ENCODE measurements at places on chromosomes 7 and 10.
A peak's percentile ranks its signal among the peaks of the same experiment; 100 is the strongest.

DNA sequence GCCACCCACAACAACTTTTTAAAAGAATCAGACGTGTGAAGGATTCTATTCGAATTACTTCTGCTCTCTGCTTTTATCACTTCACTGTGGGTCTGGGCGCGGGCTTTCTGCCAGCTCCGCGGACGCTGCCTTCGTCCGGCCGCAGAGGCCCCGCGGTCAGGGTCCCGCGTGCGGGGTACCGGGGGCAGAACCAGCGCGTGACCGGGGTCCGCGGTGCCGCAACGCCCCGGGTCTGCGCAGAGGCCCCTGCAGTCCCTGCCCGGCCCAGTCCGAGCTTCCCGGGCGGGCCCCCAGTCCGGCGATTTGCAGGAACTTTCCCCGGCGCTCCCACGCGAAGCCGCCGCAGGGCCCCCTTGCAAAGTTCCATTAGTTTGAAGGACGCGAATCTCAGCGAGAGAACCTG, 461 bp upstream of the HTRA1 start:
- no peak for DNase-seq

DNA sequence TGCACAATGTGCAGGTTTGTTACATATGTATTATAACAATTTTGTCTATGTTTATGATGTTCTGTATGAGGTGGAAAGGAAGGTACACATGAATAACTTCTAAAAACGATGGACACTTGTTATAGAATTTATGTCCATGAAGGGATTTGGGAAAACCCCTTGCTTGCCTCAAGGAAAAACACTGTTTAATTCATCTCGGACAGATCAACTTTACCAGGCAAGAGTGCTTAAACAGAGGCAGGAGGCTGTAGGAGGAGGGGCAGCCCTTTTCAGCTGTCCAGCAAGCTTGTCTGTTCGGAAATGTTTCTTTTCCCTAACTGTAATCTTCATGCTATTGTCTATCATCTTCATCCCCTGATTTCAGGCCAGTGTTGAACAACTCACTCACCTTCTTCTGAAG, 200.9 kb downstream of the CDC14C start:
- DNase-seq = no peak

DNA sequence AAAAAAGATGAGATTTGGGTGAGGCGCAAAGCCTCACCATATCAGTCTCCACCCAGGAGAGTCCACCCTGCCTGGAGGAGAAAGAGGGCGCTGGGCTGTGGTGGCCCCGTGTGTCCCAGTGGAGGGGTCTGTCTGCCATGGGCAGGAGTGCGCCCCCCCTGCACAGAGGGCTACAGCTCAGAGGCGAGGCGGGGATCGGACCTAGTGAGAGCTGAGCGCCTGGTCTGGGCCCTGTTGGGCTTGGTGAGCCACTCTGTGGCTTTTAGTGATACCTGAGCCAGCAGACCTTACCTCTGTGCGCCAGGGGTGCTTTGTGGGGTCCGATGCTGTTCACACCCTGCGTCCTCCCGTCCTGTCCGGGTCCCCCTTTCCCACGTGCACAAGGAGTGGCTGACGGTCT, 25.9 kb upstream of the GNA12 start:
- DNase-seq = no peak

GRCh38 chr10:71607082-71607443, 112.5 kb downstream of the C10orf105 start:
- DNase-seq = no peak

- DNase-seq = no peak
Observed at GRCh38 chr10:74859546-74859945, 33.1 kb downstream of the KAT6B start.

DNA sequence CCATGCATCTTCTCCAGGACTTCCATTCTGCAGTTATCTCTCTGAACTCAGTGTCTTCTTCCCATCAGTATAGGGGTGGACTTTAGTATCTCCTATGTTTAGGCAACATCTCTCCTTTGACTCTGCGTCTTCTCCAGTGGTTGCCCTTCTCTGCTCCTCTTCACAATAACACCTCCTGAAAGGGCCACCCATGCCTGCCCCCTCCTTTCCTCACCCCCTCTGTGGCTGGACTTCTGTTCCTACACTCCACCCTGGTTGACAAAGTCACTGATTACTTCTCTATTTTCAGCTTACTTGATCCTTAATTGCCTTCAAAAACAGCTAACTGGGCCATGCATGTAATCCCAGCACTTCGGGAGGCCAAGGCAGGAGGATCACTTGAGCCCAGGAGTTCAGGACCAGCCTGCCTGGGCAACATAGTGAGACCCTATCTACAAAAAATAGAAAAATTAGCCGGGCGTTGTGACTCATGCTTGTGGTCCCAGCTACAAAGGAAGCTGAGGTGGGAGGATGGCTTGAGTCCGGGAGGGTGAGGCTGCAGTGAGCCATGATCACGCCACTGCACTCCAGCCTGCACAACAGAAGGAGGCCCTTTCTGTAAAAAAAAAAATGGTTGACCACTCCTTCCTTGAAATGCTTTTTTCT, 13.7 kb downstream of the SRGN start:
- DNase-seq = no peak

GRCh38 chr10:8331387-8331786, 276.9 kb downstream of the GATA3 start:
- DNase-seq = peak; percentile 2

DNA sequence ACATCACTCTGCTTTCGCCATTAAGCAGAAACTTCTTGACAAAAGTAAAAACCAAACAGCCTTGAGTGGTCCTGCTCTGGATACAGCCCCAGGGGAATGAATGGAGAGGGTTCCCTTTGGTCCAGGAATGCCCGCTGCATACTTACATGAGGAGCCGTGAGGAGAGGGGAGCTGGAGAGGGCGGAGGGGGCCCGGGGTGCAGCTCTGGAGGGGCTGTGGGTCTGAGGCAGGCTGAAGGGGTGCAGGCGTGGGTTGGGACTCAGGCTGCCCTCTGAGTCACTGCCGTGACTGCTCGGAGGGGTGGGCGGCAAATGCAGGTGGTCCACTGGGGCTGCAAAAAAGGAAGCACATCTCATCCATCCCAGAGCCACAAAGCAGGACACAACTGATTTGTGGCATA, 61.3 kb upstream of the DGKI start:
- DNase-seq = no peak

DNA sequence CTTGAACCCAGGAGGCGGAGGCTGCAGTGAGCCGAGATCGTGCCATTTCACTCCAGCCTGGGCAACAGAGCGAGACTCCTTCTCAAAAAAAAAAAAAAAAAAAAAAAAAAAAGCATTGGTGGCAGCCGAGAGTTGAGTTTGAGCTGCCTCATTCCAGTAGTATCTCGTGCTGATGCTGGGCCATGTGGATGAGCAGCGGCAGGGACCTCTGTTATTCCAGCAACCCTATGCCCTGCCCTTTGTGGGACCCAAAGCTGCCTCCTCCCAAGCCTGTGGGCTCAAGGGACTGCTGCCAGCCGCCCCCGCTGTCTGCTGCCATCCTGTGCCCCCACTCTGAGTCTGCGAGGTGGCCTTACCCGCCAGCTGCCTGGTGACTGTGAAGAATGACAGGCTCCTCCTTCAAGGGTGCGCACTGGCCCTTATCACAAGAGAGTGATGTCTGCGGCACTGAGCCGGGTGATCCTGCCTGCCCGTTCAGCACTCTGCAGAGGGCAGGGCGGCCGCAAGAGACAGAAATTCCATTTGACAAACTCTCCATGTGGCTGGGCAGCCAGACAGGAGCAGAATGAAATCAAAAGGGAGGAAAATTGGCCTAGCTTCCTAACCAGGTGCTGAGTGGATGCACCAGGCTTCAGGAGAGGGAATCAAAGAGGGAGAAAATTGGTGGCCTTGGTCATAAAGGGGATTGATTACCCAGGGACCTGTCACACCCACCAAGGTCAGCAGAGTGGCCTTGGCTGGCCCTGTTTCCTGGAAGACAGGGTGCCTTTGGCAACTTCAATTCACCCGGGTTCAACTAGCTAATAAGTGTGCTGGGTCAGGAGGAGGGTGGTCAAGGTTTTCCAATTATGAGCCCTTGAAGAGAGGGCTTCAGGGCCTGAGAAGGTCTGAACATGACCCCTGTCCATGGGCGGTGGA, 65.3 kb upstream of the ZMIZ1 start:
- DNase-seq = no peak

- no peak for DNase-seq
Observed at GRCh38 chr10:78408671-78409472, 375.2 kb downstream of the RPS24 start.

GRCh38 chr7:139661043-139661440, 116.8 kb downstream of the HIPK2 start:
- no peak for DNase-seq

DNA sequence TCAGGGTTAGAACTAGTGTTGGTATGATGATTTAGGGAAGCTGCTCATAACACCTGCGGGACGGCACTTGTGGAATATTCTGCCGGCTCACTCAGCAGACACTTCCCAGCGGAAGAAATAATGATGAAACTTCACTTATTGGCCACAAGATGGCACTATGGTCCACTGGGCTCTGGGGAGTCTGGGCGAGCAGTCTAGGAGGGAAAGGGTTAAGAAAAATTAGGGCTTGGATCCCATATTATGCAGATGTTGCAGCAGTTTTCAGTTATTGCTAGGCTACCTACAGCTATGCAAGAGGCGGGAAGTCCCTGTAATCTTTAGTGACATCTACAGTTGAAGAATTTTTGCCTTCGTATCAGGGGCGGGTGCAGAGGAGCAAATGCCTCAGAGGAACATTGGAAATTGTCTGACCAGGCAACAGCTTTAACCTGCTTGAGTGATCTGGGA, 238.7 kb upstream of the PRSS58 start:
- DNase-seq = no peak

All from effector memory CD4-positive, alpha-beta T cell (primary cell).